ENCODE measurements at places on chromosomes 7 and 10.

GRCh38 chr7:77351539-77352004 lies 64.6 kb downstream of the GSAP start:
- no peak for DNase-seq

- peak; percentile 67 for DNase-seq
Observed at GRCh38 chr7:149126662-149127266, 640 bp upstream of the ZNF425 start.

GRCh38 chr7:129144095-129144833 lies at the start of gene TSPAN33:
Gene TSPAN33 (plus strand): TSS chr7:129144707. CDS start chr7:129144981, 274 bp downstream.
- peak; percentile 76 for DNase-seq

GRCh38 chr7:80885757-80886156 lies 33.1 kb downstream of the SEMA3C start:
- no peak for DNase-seq

- DNase-seq = no peak
Observed at GRCh38 chr10:15795036-15795792, 65.1 kb downstream of the MINDY3 start.

GRCh38 chr10:116100984-116101383 lies 172.0 kb downstream of the GFRA1 start:
- DNase-seq = no peak

DNA sequence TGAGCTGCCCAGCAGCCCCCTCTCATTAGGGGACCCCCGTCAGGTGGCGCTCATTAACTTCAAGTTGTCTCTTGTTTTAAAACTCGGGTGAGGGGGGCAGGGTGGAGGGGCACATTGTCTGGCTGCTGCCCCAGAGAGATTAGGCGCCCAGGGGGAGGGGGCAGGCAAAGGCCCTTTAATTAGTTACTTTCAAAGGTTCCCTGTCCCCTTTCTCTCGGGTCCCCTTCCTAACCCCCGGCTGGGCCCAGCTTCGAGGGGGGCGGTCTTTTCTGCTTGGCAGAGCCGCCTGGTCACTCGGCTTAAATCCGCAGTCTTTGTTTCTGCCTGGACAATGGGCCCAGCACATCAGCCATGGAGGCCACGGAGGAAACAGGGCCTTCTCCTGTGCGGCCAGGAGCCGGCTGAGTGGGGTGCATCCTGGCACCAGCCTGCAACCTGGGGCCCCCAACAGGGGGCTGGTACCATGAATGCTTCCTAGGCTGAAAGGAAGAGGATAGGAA lies 38.9 kb upstream of the SLF2 start:
- DNase-seq = no peak

- no peak for DNase-seq
Observed at GRCh38 chr7:106569500-106569929, 91.4 kb downstream of the CCDC71L start.

DNA sequence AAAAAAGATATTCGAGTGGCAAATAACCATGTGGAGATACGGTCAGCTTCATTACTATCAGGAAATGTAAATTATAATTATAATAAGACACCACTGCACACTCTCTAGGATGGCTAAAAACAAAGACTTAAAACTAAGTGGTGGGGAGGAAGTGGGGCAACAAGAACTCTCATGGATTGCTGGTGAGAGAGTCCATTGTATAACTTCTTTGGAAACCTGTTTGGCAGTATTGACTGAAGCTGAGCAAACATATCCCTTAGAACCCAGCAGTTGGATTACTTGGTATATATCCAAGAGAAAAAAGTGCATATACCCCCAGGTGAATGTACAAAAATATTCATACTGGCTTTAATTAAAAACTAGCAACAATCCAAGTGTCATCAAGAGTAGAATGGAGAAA lies 133.7 kb upstream of the CTBP2 start:
- DNase-seq = no peak

DNA sequence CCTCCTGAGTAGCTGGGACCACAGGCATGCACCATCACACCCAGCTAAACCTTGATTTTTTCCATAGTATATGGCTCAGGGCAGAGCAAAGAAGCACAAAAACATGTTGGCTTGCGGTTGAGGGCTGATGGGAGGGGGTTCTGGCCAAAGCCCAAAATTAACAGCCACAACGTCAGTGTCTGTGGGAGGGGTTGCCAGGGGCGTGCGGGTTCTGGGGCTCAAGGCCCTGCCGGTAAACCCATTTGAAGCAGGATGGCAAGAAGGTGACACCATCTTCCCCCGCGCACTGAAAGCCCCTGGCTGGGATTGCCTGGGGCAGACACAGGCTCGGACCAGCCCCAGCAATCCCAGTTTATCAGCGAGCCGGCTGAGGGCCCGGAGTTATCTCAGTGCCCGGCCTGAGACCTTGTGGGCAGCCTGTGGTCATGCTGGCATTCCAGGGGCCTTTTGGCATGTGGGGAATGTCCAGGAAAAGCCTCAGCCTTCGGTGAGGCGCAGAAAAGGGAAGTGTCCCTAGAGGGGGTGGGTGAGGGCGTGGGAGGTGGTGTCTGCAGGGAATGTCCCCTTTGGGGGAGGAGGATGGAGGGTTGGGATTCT lies 167.7 kb upstream of the TNRC18 start:
- DNase-seq = no peak

DNA sequence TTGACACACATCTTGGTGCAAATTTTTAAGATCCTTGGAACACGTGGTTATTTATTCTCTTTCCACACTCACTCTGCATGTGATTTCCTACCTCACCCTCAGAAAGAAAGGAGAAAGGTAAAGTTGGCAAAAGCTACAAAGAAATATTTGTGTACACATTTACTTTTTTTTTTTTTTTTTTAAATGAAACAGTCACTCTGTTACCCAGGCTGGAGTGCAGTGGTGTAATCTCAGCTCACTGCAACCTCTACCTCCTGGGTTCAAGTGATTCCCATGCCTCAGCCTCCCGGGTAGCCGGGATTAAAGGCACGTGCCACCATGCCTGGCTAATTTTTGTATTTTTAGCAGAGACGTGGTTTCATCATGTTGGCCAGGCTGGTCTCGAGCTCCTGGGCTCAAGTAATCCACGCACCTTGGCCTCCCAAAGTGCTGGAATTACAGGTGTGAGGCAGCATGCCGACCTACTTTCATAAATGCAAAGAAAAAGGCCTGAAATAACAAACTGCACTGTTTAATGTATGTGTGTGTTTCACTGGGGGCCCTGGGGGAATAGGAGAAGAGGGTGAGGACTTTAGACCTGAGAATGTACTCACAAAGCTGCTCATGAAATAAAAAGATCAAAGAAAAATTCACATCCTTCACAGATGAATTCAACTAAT lies 71.6 kb upstream of the GRID1 start:
- DNase-seq = no peak
